ENCODE measurements at places on chromosomes 12 and 14.

DNA sequence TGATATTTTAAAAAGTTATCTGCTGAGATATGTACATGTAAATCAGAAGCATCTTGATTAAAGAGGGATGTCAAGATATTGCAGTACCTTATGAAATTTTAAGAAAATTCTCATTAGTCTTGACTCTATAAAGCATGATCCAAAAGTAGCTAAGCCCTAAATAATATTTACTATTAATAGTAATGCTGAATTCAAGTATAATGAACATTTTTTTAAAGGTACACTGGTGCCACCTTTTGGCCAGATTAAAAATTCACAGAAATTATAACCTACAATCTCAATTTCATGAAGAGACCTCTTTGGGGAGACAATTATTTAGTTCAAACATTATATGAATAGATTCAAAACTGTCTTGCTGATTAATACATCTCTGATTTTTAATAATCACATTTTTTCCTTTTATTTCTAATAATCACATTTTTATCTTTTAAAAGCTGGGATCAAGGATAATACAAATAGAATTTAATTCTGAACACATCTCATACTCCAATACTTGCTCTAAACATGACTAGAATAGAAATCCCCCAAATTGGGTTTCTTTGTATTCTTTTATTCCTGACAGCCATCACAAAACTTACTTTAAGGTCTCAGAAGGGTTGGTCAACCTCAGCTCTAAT lies 13.4 kb downstream of the AKAP5 start:
- peak; percentile 50 for DNase-seq

GRCh38 chr12:121454921-121455320 lies 55.0 kb downstream of the RNF34 start:
- no peak for DNase-seq

GRCh38 chr12:104582739-104583138 lies 126.0 kb downstream of the CHST11 start:
- DNase-seq = peak; percentile 47

DNA sequence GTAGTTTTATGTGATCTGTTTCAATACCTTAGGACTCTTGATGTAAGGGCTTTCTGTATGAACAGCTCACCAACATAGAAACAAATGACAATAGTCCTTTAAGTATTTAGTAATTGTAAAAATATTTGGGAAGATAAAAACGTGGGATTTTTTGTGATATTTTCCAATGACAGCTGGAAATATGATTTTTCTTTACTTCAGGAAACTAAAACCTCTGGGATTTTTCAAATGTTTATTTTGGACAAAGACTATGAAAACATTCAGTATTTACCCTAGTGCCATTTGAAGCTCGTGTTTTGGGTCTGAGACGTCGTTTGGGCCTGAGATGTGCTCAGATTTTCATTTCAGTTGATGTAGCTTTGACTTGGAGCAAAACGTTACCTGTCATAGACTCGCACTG lies 240.0 kb downstream of the BMP4 start:
- peak; percentile 6 for DNase-seq

DNA sequence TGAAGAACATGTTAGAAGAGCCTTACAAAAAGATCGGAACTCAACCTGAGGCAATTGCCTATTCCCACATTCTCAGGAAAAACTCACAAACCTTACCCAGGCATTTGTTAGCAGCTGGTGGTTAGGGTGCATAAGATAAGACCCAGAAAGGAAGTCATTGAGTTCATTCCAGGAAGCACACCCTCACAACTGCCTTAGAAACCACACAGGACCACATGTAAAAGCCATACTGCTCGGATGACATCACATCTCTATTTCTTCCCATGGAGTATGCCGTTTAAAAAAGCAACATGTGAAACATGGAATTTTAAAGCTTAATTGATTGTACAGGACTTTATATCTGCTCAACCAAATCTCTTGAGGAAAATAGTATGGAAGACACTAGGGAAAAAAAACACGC lies 411.2 kb downstream of the DAD1 start:
- DNase-seq = no peak

DNA sequence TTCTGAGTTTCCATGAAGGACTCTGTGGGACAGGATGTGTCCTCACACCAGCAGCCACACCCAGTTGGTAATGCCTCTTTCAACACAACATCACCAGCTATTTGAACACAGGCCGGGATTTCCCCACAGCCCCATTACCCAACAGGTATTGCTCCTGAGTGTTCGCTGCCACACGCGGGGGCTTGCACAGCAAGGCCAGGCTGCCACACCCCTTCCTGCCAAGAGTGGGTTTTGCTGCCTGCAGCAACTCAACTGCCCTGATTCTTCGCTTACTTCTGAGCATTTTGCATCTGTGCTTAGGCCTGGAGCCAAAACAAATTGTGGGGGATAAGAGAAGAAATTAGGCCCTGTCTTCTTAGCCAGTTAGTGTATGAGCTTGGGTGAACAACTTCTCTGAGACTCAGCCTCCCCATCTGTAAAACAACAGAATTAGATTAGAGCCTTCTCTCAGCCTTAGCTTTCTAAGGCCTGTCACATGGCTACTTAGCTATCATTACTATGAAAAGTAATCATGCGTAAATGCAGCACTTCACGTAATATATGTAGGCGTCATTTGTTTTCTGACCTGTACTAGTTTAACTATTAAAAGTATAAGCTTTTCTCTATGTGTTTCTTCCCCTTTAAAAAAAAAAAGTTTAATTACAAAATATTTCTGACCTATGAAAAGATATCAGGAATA lies 20.0 kb downstream of the CKAP4 start:
- DNase-seq = peak; percentile 69

DNA sequence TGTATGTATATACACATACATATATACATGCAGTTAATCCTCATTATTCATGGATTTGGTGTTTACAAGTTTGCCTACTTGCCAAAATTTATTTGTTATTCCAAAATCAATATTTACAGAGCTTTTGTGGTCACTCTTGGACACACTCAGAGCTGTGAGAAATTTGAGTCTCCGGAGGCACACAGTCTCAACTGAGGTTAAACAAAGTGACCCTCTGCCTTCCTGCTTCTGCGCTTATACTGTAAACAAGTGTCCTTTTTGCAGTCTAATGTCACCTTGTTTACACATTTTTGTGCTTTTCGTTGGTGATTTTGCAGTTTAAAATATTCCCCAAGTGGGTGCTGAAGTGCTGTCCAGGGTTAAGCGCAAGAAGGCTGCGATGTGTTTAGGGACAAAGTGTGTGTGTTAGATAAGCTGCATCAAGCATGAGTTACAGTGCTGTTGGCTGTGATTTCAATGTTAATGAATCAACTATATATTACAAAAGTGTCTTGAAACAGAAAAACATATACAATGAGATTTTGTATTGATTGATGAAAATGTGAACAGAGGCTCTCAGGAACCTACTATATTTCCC lies 13.1 kb upstream of the LTA4H start:
- DNase-seq = no peak

GRCh38 chr12:53179687-53180219 lies 769 bp upstream of the ZNF740 start:
- no peak for DNase-seq

- peak; percentile 13 for DNase-seq
Observed at GRCh38 chr12:16076557-16076956, 165.4 kb downstream of the DERA start.

GRCh38 chr12:15815730-15816129 lies 26.5 kb upstream of the EPS8 start:
- no peak for DNase-seq

GRCh38 chr12:116276652-116277466 lies 634 bp downstream of the MED13L start:
- peak; percentile 90 for DNase-seq

GRCh38 chr14:54836231-54836630 lies 66.4 kb downstream of the GCH1 start:
- no peak for DNase-seq

- peak; percentile 26 for DNase-seq
Observed at GRCh38 chr14:92719890-92720323, 28.5 kb downstream of the LGMN start.

DNA sequence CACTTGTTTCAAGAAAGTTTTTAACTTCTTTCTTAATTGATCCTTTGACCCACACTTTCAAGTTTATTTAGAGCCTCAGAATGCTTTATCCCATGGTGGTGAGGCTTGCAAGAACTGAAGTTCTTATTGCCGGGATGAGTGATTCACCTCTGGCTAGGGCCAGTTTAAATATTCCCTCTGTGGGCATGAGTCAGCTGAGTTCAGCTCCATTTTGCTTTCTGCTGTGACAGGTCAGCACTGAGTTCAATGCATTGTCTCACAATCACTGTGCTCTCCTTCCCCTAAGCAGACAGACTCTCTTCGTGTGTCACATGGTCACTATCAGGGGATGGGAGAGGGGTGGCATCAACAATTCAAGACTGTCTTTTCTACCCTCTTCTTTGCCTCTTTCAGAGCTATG lies 514.6 kb upstream of the FBXO33 start:
- DNase-seq = no peak

DNA sequence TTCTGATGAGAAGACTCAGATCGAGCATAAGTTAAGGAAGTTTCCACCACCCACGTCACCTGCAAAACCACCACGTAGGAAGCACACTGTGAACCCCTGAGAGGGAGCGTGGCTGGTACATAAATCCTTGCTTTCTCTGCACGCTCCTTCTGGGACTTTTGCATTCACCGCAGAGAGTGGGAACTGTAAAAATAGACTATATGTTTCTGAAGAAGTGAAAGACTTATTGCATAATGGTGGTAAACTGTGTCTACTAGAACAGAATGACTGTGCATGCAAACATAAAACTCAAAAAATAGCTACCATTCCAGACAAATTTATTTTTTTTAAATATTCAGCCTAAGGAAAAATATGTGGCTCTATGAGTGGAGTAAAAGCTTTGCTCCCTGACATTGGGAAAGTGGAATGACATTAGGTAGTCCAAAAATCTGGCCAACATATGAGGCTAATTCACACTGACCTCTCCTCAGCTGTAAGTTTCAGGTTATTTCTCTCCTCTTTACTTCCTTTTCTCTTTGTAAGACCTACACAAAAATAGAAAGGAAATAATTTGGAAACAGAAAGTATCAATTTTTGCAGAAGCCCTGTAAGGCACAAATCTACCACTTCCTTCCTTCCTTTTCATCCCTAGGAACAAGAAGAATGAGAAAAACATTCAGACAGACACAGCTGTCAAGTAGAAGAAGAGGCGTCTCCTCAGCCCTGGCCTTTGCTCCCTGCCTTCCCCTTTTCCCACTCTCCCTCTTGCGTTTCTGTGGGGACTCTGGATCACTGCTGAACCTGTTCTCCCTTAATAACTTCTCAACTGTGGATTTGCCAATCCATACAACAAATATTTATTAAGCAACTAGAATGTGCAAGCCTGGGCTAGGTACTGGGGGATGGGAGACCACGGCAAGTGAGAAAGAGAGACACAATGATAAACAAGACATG lies 264.3 kb upstream of the FOXN3 start:
- no peak for DNase-seq

DNA sequence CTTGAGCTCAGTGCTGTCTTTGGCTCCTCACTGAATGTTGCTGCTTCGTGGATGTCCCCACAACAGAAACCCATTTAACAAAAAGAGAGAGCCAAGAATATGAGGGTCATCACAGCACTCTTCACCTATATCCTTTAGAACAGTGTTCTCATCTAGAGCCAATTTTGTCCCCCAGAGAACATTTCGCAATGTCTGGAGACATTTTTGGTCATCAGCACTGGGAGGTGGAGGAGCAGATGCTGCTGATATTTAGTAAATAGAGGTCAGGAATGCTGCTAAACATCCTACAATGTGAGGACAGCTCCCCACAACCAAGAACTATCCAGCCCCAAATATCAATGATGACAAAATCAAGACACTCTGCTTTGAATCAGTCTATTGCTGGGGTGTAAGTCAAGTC lies 92.5 kb downstream of the BBS10 start:
- DNase-seq = no peak

- DNase-seq = no peak
Observed at GRCh38 chr14:54597795-54598443, 31.0 kb downstream of the SAMD4A start.

DNA sequence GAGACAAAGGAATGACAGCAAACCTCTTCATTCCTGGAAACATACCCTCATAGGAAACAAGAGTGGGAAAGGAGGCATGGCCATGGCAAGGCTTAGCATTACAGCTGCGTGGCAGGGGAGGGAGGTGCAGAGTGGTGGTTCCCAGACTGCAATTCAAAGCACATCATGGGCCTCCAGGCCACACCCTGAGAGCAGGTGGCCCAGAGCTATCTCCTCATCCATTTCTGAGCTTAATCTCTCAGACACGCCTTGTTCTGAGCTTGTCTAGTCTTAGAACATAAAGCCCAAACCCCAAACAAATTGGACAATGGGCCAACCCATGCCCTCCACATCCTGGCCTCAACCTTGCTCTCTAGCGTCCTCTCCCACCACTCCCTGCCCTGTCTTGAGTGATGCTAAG lies 5.9 kb upstream of the KRT3 start:
- DNase-seq = no peak

GRCh38 chr12:9756170-9756569 lies 4.5 kb downstream of the CD69 start:
- no peak for DNase-seq

DNA sequence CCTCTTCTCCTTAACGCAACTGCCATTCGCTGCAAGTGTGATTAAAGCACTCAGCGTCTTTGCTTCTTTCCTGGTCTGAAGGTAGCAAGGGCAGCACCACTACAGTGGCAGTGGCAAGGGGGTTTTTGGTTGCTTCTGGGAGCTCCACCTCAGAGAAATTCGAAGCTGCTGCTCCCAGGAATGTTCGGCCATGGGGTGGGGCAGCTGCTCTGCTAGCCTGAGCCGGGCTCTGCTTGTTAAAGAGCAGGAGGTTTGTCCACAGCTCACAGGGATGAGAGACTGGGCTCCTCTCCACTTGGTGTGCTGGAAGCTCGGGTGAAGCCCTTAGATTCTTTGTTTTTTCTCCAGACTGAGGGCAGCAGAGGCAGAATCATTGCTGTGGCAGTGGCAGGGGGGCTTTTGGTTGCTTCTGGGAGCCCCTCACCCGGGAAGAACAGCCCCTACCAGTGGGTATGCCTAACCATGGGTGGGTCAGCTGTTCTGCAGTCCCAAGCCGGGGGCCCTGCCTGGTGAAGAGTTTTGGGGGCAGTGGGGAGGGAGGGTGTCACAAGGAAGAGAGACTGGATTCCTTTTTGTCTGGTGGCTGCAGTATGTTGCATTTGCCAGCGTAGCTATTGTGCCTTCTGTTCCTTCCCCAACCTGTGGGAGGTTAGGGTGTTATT lies 340.2 kb downstream of the AEBP2 start:
- peak; percentile 26 for DNase-seq

GRCh38 chr12:20508359-20508758 lies 140.0 kb downstream of the PDE3A start:
- DNase-seq = no peak

DNA sequence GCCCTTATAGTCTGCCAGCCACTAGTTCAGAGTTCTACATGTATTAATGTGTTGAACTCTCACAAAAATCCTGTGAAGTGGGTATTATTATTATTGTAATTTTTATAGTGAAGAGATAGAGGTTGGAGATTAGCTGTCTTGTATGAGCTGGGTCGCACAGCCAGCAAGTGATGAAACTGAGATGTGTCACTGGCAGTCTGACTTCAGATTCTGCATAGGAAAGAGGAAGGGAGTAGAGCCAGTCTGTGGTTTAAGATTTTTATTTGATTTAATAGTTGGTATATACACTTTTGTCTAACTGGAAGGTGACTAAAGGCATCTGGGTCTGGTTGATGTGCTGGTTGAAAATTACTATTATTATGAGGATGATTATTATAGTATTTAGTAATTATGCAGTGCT lies 5.8 kb upstream of the FRS2 start:
- DNase-seq = no peak

Measured in tongue (tissue), 3 donors.